ENCODE measurements at places on chromosomes 13 and 19.

DNA sequence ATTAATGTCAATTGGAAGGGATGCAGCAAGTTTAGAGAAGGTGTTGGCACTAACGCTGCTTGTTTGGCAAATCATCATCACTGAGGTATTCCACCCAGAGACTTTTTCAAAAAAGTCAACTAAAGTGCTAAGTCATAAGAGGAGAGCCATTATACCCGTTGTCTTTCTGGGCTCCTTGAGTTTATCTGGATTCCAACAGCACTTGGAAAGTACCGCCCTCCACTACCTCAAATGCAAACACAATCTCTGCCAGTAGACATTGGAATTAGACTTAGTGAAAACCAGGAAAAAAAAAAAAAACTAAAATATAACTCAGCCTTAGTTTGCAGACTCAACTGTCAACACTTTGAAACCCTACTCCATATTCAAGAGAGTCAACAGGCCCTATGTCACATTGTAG, 266.0 kb downstream of the ITGBL1 start:
- DNase-seq, result no peak

- DNase-seq, result no peak
These were observed 110.5 kb downstream of the ZDHHC20 start for GRCh38 chr13:21348488-21349120.

- DNase-seq, result no peak
These were observed 25.9 kb downstream of the MPND start for GRCh38 chr19:4369109-4369887.

DNA sequence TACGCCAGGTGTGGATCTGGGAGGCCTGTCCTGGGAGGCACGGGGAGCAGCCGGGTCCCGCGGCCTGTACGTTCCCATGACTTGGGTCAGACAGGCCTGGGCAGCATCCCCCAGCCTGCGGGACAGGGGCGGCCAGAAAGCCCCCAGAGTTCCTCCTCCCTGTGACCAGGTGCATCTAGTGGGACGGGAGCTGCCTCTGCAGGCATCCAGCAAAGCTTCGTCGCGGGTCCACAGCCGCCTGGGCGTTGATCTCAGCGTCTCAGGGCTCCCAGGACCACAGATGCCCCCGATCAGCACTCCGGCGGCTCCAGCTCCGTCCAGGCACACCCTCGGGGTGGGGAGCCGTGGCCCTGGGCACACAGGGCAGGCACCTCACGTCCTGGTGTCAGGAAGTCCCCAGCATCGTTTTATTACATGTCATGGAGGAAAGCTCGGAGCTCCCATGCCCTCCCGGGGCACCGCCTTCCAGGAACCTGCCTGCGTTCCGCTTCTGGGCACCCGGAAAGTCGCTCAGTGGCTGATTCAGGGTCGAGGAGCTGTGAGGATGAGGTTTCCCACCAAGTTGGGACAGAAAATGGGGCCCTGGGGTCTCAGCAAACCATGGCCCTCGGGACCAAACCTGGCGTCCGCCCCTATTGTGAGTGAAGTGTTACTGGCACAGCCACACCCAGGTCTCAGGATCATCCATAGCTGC, 1.5 kb upstream of the GZMM start:
- DNase-seq, result no peak

GRCh38 chr13:32195713-32196112, 119.5 kb downstream of the ZAR1L start:
- no peak for DNase-seq

- DNase-seq, result no peak
These were observed at the start of gene TNNT1 for GRCh38 chr19:55149078-55150003. Gene TNNT1 (minus strand): TSS chr19:55149206. CDS start chr19:55147157, 2,049 bp downstream.

DNA sequence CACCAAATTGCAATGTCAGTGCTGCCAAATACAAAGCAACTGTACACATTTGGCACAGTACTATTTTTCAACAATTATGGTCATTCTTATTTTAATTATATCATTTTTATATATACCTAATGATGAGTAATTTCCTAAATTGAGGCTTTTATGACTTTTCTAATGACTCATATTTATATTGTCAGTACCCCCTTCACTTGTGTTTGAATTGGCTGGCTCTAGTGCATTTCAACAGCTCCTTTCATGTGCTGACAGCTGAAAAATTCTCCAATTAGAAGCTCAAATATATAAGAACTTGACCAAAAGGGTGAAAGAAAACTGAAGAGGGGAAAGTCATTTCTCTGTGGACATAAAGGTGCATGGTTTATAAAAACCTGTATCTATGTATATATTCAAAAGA, 263.3 kb downstream of the SLITRK1 start:
- no peak for DNase-seq

DNA sequence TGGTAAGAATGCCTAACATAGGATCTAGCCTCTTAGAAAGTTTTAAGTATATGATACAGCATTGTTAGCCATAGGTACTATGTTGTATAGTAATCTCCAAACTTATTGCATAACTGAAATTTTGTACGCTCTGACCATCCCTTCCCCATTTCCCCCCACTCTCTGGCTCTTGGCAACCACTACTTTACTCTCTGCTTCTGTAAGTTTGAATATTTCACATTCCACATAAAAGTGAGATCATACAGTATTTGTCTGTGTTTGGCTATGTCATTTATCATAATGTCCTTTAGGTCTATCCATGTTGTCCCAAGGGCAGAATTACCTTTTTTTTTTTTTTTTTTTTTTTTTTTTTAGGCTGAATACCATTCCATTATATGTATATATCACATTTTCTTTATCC, 396.9 kb downstream of the DLEU7 start:
- peak; percentile 39 for DNase-seq

- no peak for DNase-seq
These were observed 50.0 kb upstream of the WDFY2 start for GRCh38 chr13:51534041-51534817.

DNA sequence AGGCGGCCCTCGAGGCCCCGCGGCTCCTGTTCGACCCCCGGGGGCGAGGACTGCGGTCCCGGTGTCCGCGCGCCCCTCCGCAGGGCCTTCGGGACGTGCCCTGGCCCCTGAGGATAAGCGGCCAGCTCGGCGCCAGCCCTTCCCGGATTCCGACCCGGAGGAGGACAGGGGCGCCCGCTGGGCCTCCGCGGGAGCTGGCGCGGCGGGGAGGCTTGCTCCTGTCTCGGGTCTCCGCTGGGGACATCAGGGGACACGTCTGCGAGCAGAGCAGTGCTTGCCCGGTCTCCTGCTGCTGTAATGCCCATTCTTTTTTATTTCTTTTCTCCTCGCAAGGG, 829 bp downstream of the B3GLCT start:
- DNase-seq, result no peak

DNA sequence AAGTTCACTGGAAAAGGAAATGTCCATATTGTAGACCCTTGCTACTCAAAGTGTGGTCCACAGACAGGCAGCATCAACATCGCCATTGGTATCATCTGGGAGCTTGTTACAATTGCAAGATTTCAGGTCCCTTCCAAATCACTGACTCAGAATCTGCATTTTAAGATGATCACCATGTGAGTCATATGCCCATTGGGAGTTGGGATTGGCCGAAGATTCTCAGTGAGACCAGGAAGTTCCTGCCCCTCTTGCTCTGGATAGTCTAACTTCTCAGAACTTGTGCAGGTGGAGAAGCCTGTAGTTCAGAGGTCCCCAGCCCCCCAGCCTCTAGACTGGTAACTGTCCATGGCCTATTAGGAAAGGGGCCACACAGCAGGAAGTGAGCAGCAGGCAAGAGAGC, 48.9 kb upstream of the URAD start:
- no peak for DNase-seq

- DNase-seq, result no peak
These were observed 1258.6 kb downstream of the OLFM4 start for GRCh38 chr13:54287062-54287764.

DNA sequence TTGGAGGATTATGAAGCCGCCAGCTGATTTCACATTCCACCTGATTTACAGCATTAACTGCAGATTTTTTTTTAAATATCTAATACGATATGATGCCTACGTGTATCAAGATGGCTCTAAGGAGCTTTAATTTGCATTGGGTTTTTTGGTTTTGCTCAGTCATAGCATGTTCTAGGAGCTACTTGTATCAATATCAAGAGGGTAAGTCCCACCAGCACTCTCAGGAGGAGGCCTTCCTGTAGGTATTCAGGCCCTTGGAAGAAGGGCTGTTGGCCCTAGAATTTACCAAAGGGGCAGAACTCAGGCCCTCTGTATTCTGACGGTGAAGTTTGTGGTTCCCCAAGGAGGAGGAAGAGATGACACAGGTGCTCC, 97.2 kb upstream of the IPO5 start:
- DNase-seq, result no peak

DNA sequence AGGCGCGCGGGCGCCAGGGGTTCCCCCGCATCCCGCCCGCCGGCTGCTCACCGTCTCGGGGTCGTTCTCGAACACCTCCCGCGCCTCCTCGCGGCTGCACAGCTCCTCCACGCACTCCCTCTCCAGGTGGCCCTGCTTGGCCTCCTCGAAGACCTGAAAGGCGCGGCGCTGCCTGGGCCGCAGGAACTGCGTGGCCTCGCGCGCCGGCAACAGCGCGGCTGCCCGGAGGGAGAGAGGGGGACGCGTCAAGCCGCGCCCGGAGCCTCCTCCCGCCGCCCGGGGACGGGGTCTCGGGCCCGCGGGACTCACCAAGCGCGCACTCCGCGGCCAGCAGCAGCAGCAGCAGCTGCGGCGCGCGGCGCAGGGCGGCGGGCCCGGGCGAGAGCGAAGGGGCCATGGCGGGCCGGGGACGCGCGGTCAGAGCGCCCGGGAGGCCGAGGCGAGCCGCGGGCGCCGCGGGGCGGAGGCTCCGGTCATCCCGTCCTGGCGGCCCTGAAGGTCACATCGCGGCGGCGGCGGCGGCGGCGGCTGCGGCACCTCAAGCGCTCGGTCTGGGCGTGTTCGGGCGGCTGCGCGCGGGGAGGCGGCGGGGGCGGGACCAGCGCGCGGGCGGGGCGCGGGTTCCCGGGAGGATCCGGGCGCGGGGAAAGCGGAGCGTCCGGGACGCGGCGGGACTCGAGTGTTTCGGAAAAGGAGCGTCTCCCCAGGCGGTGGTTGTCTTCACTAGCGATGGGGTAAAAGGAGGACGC, at the start of gene GAS6:
Gene GAS6, minus strand, starts transcription at position 553 of the 749 bp plus-strand sequence. Its CDS starts 156 bp downstream, at position 397.
- DNase-seq, result no peak

DNA sequence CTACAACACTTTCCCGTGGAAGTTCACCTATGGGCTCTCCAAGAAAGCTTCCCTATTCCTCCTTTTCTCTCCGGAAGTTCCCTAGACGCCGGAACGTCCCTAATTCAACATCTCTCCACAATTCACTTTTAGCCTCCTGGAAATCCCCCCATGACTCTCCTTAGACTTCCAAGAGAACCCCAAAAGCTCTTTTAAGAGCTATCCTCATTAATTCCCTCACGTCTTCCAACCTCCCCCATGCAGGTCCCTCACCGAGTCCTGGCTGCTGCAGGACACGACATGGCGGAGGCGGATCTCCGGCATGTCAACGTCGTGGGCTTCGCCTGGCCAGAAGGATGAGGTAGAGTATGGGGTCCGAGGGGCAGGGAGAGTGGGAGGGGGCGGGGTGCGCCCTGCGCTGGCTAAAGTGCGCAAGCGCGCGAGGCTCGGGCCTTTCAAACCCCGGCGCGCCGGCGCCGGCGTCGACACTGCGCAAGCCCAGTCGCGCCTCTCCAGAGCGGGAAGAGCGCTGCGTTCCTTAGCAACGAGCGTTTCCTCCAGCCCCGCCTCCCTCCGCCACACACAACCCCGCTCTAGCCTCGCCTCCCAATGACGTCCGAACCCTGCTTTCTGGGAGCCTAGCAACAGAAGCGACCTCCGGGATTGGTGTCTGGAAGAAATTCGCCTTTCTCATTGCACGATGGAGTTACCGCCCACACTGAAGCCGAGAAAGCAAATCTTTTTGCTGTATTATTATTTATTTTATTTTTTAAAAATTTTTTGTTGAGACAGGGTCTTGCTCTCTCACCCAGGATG, at the start of the genes PINLYP and XRCC1:
Gene PINLYP, plus strand, starts transcription at position 646 of the 795 bp plus-strand sequence. CDS start 1,391 bp downstream, outside the sequence.
Gene XRCC1, minus strand, starts transcription at position 372 of the 795 bp plus-strand sequence. Its CDS starts 69 bp downstream, at position 303.
- peak; percentile 93 for DNase-seq

GRCh38 chr13:38582133-38582532, 104.7 kb upstream of the FREM2 start:
- no peak for DNase-seq

- no peak for DNase-seq
These were observed 27.5 kb upstream of the SERPINE3 start for GRCh38 chr13:51311957-51312520.

DNA sequence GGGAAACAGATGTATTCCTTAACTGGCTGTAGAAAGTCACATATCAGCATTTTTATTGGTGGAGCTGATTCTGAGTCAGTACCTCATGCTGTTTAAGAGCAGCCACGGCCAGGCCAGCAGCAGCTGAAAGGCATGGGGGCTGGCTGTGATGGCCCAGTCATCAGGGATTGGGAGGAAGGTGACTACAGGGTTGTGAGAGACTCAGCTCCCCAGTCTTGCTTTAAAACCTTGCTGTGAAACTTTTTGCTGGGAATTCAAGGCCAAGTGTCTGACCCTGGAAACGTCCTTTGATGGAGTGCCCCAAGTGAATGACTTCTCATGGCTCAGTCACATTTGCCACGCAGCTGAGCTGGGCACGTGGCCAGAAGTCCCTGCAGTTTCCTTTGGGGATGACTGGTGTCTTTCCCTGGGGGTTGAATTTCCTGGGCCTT, 39.1 kb upstream of the RNF113B start:
- DNase-seq, result no peak

DNA sequence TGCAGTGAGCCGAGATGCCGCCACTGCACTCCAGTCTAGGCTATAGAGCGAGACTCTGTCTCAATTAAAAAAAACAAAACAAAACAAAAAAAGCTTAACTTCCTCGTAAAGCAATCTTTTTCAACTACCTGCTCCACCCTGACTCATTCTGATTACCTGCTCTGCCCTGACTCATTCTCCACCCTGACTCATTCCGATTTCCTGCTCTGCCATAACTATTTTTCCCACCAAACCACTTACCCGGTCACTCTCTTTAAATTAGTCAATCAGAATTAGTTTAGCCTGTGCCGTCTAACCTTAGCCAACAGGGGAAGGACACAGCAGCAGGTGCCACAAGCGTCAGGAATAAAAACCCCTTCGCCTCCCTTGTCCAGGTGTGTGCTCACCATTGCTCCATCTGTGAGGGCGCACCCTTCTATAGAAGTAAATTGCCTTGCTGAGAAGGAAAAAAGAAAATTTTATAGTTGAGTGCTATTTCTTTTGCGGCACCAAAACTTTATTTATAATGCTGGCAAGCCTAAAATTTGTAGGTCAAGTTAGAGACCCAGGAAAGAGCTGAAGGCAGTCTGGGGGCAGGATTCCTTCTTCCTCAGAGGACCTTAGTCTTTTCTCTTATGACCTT, 1.7 kb upstream of the IFT88 start:
- DNase-seq, result no peak

- DNase-seq, result no peak
These were observed 56.5 kb downstream of the VAV1 start for GRCh38 chr19:6828698-6829633.

- DNase-seq, result no peak
These were observed 76.1 kb upstream of the PCDH8 start for GRCh38 chr13:52924289-52925148.

- DNase-seq, result no peak
These were observed 22.0 kb upstream of the RAP2A start for GRCh38 chr13:97411984-97412383.

- DNase-seq, result no peak
These were observed 548.2 kb downstream of the GPC5 start for GRCh38 chr13:91946498-91947070.

- no peak for DNase-seq
These were observed 16.8 kb downstream of the CEBPG start for GRCh38 chr19:33390101-33390907.
